ENCODE measurements at places on chromosomes 1 and 21. TPM values are rescaled to one million over a fixed set of nuclear protein-coding genes. Genes with fewer than 3 reads are reported as not detected.

GRCh38 chr1:47611992-47612391, 174.1 kb downstream of the FOXD2 start:
- no peak for DNase-seq

DNA sequence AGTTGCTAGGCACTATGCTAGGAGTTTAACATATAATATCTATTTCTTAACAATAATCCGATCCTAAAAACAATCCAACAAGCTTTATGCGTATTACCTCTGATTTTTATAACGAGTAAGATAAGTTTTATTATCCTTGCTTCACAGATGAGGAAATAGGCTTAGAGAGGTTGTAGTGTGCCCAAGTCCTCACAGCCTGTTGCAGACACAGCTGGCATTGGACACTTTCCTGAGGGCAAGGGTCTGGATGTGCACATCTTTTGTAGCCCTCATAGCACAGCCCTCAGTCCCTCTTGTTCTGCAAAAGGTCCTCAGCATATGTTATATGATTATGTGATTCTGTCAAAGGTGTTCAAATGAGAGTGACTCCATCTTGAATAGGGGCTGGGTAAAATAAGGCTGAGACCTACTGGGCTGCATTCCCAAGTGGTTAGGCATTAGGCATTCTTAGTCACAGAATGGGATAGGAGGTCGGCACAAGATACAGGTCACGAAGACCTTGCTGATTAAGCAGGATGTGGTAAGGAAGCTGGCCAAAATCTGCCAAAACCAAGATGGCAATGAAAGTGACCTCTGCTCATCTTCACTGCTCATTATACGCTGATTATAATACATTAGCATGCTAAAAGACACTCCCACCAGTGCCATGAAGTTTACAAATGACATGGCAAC, 75.7 kb upstream of the F3 start:
- DNase-seq = no peak

DNA sequence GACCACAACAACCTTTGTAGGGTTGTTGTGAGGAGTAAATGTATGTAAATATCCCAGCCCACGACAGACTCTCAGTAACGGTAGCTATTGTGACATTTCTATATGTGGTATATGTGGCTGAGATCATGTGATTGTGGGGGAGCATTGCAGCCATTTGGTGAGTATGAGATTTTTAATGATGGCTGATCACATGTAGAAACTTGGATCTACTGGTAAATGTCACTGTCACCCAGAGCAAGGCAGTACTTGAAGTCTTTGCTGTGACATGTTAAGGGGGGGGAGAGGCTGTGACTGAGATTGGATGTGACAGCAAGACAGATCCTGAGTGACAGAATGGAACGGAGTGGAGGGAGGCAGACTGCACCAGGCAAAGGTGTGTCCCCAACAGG, 23.9 kb upstream of the MEF2D start:
- no peak for DNase-seq

DNA sequence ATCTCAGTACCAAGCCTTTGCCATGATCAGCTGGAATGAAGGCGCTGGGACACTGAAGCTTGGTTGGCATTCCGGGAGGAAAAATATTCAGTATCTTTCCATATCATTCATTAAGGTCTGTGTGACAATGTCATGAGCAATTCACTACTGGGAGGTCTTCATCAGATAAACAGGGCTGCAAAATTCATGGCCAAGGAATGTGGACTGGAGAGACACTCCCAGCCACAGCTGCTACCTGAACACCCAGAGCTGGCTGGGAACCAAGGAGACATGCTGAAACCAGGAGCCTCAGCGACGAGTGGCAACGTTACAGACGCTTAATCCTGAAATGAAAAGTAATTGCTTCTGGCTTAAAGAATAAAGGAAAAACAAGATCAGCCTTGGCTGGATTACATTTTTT, 30.6 kb upstream of the DDAH1 start:
- no peak for DNase-seq

DNA sequence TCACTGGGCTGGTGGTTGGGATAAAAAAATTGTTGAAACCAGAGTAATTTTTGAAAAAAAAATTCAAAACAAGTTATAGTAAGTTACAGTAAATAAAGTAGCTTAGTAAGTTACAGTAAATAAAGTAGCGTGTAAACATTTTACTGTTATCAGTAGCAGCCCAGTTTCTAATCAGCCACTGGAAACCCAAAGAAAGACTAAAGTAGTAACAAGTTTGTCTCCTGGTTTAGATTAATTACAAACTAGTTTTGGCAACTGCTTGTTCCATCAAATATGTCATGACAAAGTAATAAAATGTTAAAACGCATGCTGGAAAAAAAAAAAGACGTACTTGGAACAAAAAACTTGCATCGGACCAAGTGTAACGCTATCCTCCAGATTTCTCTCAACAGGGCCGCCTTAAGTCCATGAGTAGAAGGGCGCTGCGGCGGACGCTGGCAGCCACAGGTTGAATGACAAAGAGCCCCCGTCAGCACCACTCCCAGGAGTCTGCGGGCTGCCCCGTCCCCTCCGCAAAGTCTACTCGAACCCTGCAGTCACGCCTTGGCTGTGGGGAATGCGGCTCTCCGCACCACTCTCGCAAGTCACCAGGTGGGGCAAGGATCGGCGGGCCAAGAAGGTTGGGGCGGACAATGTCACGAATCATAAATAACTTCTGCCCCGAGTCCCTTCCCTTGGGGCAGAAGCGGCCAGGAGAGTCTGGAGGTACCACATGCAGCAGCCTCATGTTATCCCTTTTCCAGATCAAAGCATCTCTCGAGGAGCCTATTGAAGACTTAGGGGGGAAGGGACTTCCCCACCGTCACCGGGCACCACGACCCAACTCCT, 837 bp downstream of the SLC16A1 start:
- peak; percentile 75 for DNase-seq

DNA sequence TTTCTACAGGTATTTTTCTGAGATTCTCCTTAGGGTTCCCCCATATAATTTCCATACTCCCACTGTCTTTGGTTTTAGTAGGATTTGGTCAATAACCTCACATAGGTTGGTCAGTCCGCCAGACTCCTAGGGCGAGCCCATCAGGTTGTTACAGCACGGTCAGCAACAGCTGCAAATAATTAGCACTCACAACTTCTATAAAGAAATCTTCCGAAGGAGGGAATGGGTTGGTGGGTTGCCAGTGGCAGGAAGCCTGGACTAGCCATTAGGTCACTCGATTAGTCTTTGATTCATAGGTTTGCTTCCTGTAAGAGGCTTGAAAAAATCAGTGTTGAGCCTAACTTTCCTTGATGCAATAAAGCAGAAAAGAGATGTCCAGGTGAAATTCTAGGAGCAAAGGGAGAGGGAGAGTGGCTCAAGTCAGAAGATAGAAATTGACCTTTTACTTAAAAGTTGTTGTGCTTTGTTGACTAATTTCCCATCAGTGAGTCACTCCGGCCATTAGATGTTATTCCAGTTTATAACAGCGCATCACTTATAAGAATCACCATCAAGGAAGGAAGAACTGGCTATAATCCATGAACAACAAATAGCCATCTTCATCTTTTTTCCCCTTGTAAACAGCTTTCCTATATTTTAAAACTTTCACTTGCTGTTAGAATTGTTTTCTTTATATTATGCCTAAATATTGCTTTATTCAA, 88.3 kb downstream of the TPR start:
- no peak for DNase-seq

- DNase-seq = no peak
Observed at GRCh38 chr1:198901266-198901665, 262.4 kb downstream of the PTPRC start.

The KRTAP12-2 gene
- total RNA-seq = not detected

The MX1 gene
- total RNA-seq = 10.5 TPM

The BRDT gene
- not detected for total RNA-seq

The OLFM3 gene
- not detected for total RNA-seq

The TRIM67 gene
- total RNA-seq = 0.05 TPM

Measured in Right ventricle myocardium superior (tissue), 1 donor.